Body of pancreas (tissue), 4 donors: ENCODE measurements at places on chromosomes 1 and 21.
A peak's percentile ranks its signal among the peaks of the same experiment; 100 is the strongest.

DNA sequence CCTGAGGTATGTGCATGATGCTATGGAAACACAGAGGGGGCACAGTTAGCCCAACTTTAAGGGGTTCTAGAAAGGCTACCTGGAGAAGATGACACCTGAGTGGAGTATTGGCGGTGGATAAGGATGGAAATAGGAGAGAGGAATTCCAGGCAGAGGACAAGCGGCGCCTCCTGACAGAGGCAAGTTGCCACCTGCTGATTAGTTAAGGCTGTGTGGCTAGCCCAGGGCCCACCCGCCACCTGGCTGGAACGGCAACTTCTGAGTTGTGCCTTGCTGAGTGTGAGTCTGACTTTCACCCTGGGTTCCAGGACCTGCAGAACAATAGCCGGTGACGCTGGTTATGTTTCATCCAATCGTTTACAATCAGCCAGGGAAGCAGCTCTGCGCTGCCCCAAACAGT lies 126.9 kb upstream of the LMO4 start:
- H3K36me3 ChIP-seq = no peaks in the 10 kb centered on the region
- no peak overlapping the region for H3K4me3 ChIP-seq

DNA sequence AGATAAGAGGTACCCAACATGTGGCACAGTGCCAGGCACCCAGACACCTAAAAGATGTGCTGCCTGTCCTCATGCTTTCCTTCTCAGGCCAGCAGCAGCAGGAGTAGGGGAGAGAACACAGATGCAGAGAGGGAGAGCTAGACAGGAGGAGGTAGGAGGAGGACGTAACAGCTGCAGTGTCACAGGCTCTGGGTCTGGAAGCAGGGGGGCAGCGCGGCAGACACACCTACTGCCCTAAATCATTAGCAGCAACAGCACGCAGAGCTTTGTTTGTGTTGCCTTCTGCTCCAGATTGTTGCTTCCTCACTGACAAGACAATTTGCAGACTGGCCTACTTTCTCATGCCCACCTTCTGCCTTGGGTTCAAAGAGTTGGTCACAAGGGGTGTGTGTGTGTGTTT lies 196.7 kb upstream of the DAB1 start:
- H3K27ac ChIP-seq = no peak overlapping the region
- H3K4me3 ChIP-seq = no peak overlapping the region
- H3K4me1 ChIP-seq = no peaks in the 10 kb centered on the region
- no peak for DNase-seq
- no peaks in the 10 kb centered on the region for H3K27me3 ChIP-seq

DNA sequence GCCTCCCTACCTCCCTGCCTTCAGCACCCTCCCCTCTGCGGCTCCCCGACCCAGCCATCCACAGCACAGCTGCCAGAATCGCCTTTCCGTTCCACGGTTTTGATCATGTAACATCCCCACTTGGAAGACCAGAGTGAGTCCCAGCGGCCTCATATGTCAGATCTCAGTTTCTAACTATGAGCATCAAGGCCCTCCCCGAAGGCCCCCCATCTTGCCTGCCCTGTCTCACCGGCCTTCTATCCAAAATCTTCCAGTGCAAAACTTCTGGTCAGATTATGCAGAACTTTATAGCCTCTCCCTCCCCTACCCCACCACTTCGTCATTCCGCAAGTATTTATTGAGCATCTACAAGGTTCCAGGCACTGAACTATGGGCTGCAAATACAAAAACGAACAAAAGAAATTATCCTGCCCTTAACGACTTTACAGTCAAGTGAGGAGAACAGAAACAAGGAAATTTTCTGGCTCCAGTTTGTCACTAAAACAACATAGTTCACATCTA lies 20.3 kb upstream of the LMX1A start:
- H3K36me3 ChIP-seq = no peaks in the 10 kb centered on the region
- no peak for DNase-seq
- H3K27me3 ChIP-seq = no peaks in the 10 kb centered on the region
- no peak overlapping the region for H3K27ac ChIP-seq

GRCh38 chr1:2882966-2883696 lies 81.6 kb upstream of the TTC34 start:
- no peaks in the 10 kb centered on the region for H3K36me3 ChIP-seq
- no peaks in the 10 kb centered on the region for H3K27me3 ChIP-seq
- no peak for DNase-seq
- H3K27ac ChIP-seq = no peak overlapping the region
- H3K4me3 ChIP-seq = no peak overlapping the region

- no peaks in the 10 kb centered on the region for H3K27me3 ChIP-seq
- no peak overlapping the region for H3K4me3 ChIP-seq
- H3K27ac ChIP-seq = no peak overlapping the region
- no peak for DNase-seq
- peaks cover 7% of the 10 kb centered on the region for H3K4me1 ChIP-seq
- no peaks in the 10 kb centered on the region for H3K36me3 ChIP-seq
These were observed 19.8 kb upstream of the C1orf21 start for GRCh38 chr1:184366997-184367396.

GRCh38 chr1:37028981-37029617 lies 5.2 kb downstream of the GRIK3 start:
- no peak overlapping the region for H3K27ac ChIP-seq
- H3K4me1 ChIP-seq = peaks cover 14% of the 10 kb centered on the region
- H3K36me3 ChIP-seq = no peaks in the 10 kb centered on the region
- H3K27me3 ChIP-seq = no peaks in the 10 kb centered on the region
- no peak for DNase-seq

GRCh38 chr1:191101960-191102359 lies 624.3 kb upstream of the BRINP3 start:
- no peak for DNase-seq
- H3K36me3 ChIP-seq = no peaks in the 10 kb centered on the region
- H3K27ac ChIP-seq = no peak overlapping the region
- H3K4me3 ChIP-seq = no peak overlapping the region
- H3K4me1 ChIP-seq = no peaks in the 10 kb centered on the region

GRCh38 chr1:46401964-46402626 lies 8.0 kb downstream of the FAAH start:
- peak overlapping the region; percentile 73 for H3K27ac ChIP-seq
- no peak overlapping the region for H3K4me3 ChIP-seq
- DNase-seq = peak; percentile 93
- H3K36me3 ChIP-seq = no peaks in the 10 kb centered on the region

- no peak for DNase-seq
- H3K4me3 ChIP-seq = no peak overlapping the region
- H3K4me1 ChIP-seq = no peaks in the 10 kb centered on the region
- H3K27me3 ChIP-seq = no peaks in the 10 kb centered on the region
These were observed 287.4 kb upstream of the RUNX1 start for GRCh38 chr21:35336534-35336933.

- no peaks in the 10 kb centered on the region for H3K27me3 ChIP-seq
- no peak overlapping the region for H3K4me3 ChIP-seq
- H3K36me3 ChIP-seq = no peaks in the 10 kb centered on the region
- DNase-seq = no peak
- no peak overlapping the region for H3K27ac ChIP-seq
- H3K4me1 ChIP-seq = peaks cover 74% of the 10 kb centered on the region
These were observed 114.6 kb upstream of the IFFO2 start for GRCh38 chr1:19070891-19071621.

GRCh38 chr1:153443486-153443885 lies 17.0 kb downstream of the S100A7 start:
- H3K4me1 ChIP-seq = no peaks in the 10 kb centered on the region
- no peak for DNase-seq
- H3K27ac ChIP-seq = no peak overlapping the region
- H3K36me3 ChIP-seq = no peaks in the 10 kb centered on the region

DNA sequence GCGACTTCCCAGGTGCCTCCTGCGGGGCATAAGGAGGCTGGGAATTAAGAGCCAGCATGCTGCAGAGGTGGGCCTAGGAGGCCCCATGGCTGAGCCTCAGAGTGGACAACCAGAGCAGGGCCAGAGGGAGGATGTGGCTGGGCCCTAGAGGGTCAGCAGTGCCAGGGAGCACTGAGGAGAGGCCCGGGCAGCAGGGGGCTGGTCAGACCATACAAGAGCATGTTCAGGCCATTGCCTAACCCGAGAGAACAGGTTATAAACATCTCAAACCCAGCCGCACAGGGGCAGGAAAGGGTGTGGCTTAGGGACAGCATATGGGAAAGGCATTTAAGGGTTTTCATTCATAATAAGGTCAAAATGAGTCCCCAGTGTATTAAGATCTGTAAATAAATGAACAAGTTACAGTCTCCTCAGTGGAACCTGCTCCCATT lies 51.1 kb downstream of the IER5 start:
- DNase-seq = no peak
- peaks cover 29% of the 10 kb centered on the region for H3K4me1 ChIP-seq
- no peak overlapping the region for H3K27ac ChIP-seq
- no peak overlapping the region for H3K4me3 ChIP-seq

- peaks cover 29% of the 10 kb centered on the region for H3K4me1 ChIP-seq
- peak overlapping the region; percentile 79 for H3K27ac ChIP-seq
- no peaks in the 10 kb centered on the region for H3K27me3 ChIP-seq
These were observed 327 bp downstream of the LRRC40 start for GRCh38 chr1:70205071-70205433.

DNA sequence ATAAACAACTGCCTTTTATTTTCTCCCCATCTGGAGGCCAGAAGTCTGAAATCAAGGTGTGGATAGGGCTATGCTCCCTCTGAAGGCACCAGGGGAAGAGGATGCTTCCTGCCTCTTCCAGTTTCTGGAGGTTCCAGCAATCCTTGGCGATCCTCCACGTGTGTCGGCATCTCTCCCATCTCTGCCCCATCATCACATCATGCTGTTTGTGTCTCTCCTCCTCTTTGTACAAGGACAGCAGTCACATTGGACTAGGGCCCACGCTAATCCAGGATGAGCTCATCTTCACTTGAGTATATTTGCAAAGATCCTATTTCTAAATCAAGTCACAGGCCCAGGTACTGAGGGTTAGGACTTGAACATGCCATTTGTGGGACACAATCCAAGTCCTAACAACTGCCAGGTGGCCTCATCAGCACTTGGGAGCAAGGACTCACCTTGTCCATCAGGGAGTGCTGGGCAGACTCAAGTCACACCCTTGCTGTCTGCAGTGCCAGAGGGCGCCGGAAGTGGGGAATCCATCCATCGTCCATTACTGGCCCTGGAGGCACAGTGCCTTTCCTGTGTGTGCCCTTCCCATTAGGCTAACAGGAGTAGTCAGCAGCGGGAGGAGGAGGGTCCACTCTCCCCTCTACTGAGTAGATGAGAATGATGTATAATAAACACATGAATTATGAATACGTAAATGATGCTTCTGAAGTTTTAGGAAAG lies 185.4 kb upstream of the AJAP1 start:
- DNase-seq = no peak
- H3K27ac ChIP-seq = no peak overlapping the region
- H3K4me3 ChIP-seq = no peak overlapping the region
- H3K27me3 ChIP-seq = no peaks in the 10 kb centered on the region
- no peaks in the 10 kb centered on the region for H3K4me1 ChIP-seq

GRCh38 chr1:29651684-29652665 lies 415.7 kb downstream of the PTPRU start:
- H3K4me1 ChIP-seq = peaks cover 9% of the 10 kb centered on the region
- H3K27ac ChIP-seq = no peak overlapping the region

DNA sequence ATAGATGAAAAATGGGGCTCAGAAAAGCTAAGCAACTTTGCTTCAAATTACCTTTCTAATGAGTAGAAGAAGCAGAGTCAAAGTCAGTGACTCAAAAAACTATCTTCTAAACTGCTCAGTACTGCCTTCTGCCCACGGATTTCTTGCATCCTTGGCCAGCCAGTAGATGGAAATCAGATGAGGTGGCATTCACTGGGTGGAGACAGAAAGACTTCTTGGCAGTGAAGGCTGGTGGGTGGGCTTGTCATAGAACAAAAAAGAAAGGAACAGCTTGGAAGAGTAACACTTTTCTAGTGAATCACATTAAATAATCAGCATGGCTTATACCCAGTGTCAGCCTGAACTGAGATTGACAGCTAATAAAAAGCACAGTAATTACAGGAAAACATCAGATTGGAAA lies 170.7 kb downstream of the ST6GALNAC5 start:
- no peaks in the 10 kb centered on the region for H3K27me3 ChIP-seq
- H3K27ac ChIP-seq = no peak overlapping the region
- no peaks in the 10 kb centered on the region for H3K4me1 ChIP-seq
- DNase-seq = no peak
- no peak overlapping the region for H3K4me3 ChIP-seq
- H3K36me3 ChIP-seq = no peaks in the 10 kb centered on the region

DNA sequence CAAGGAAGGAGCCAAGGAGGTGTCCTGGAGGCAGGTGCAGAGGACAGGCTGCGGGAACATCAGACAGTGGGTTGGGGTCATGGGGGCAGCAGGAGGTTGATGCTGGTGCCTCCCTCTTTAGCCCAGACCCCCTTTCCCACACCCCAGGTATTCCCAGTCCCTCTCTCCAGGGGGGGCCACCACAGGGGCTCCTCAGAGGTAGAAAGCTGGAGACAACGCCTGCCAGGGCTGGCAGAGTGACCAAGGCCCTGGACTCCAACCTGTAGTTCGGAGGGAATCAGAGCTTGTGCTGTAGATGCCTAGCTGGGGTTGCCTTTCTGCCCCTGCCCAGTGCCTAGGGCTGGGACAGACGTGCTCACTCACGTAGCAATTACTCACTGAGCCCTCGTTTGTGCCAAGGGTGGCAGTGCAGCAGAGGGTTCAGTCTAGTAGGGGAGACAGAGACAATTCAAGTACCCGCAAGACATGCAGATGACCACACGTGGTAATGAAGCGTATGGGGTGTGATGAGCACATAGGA lies 148.2 kb downstream of the PTPRU start:
- no peak for DNase-seq
- H3K36me3 ChIP-seq = no peaks in the 10 kb centered on the region
- H3K4me1 ChIP-seq = no peaks in the 10 kb centered on the region

GRCh38 chr1:240304466-240304865 lies 212.8 kb downstream of the FMN2 start:
- no peaks in the 10 kb centered on the region for H3K36me3 ChIP-seq
- no peaks in the 10 kb centered on the region for H3K27me3 ChIP-seq
- no peak overlapping the region for H3K27ac ChIP-seq
- H3K4me3 ChIP-seq = no peak overlapping the region
- H3K4me1 ChIP-seq = no peaks in the 10 kb centered on the region

DNA sequence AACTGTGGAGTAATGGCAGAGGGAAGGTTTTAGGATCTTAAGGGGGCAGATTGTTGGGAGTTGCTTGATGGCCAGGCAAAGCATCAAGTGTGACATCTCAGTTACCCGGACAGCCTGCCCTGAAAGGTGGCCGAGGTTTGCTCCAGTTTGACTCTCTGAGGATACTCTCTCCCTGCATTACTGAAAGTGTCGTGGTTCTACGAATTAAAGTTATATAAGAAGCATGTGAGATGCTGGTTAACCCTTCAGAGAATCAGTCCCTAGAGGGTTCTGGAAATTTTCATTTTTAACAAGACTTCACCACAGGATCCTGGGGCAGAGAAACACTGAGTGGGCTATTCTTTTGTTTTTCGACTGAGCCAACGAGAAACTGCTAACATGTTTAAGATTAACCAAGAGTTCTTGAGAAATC lies 689 bp upstream of the ZNF644 start:
- H3K27ac ChIP-seq = peak overlapping the region; percentile 97
- no peak for DNase-seq
- H3K36me3 ChIP-seq = no peaks in the 10 kb centered on the region
- H3K4me1 ChIP-seq = peaks cover 36% of the 10 kb centered on the region
